ENCODE measurements at places on chromosomes 3 and 15.
A peak's percentile ranks its signal among the peaks of the same experiment; 100 is the strongest.

- peaks cover 32% of the 10 kb centered on the region for H3K4me1 ChIP-seq
- peak overlapping the region; percentile 81 for H3K27ac ChIP-seq
- H3K4me3 ChIP-seq, result no peak overlapping the region
- peaks cover 5% of the 10 kb centered on the region for H3K36me3 ChIP-seq
- no peaks in the 10 kb centered on the region for H3K27me3 ChIP-seq
- no peak for DNase-seq
Measured at GRCh38 chr3:51710631-51711351, 3.9 kb downstream of the GRM2 start.

DNA sequence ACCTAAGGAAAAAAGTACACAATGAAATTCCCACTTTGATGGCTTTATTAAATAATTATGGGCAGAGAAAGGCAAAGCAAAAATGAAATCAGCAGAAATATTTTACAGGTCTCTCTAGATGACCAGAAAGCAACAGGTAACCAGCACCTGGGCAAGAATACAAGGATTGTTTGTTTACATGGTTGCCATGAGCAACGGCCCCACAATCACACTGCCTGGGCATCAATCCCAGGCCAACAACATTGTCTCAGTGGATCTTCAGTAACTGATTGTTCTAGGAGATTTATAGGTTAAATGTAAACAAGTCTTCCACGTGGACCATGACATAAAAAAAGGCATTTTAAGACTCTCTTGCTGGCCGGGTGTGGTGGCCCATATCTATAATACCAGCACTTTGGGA is 82.6 kb downstream of the PDZRN3 start:
- no peak overlapping the region for H3K4me3 ChIP-seq
- DNase-seq, result no peak
- H3K27ac ChIP-seq, result no peak overlapping the region
- no peaks in the 10 kb centered on the region for H3K27me3 ChIP-seq
- H3K4me1 ChIP-seq, result no peaks in the 10 kb centered on the region
- no peaks in the 10 kb centered on the region for H3K36me3 ChIP-seq

DNA sequence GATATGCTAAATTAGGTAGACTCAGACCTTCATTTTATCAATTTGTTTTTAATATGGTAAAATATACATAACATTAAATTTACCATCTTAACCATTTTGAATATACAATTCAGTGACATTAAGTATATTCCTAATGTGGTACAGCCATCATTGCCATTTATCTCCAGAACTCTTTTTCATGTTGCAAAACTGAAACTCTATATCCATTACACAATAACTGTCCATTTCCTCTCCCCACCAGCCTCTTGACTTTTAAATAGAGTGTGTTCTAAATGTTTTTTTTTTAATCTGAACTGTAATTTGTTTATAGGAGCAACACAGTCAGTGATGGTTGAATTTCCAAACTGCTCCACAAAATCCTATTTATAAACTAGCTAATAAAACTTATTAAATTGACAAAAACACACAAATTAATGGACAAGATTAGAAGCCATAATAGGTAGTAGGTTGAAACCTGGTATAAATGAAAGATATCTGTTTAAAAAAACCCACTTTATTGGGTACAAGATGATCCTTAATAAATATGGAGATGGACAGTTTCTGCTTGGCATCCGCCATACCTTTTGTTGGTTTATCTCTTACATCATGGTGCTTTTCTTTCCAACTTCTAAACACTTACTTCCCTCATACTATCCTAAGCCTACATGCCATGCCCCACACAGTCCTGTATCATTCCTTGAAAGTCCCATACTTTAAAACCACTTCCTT is 142.4 kb downstream of the ZPLD1 start:
- H3K27me3 ChIP-seq, result peaks cover 23% of the 10 kb centered on the region
- H3K36me3 ChIP-seq, result no peaks in the 10 kb centered on the region
- no peaks in the 10 kb centered on the region for H3K4me1 ChIP-seq
- no peak for DNase-seq

GRCh38 chr3:30007668-30008067 is 598.7 kb upstream of the TGFBR2 start:
- DNase-seq, result no peak
- peaks cover 12% of the 10 kb centered on the region for H3K27me3 ChIP-seq
- H3K4me1 ChIP-seq, result no peaks in the 10 kb centered on the region
- no peak overlapping the region for H3K27ac ChIP-seq
- H3K4me3 ChIP-seq, result no peak overlapping the region

GRCh38 chr3:66644549-66644948 is 143.7 kb upstream of the LRIG1 start:
- peaks cover 8% of the 10 kb centered on the region for H3K27me3 ChIP-seq
- no peak overlapping the region for H3K4me3 ChIP-seq
- no peaks in the 10 kb centered on the region for H3K36me3 ChIP-seq
- H3K27ac ChIP-seq, result no peak overlapping the region
- DNase-seq, result no peak
- no peaks in the 10 kb centered on the region for H3K4me1 ChIP-seq

GRCh38 chr3:116084999-116085791 is 360.1 kb downstream of the LSAMP start:
- H3K27ac ChIP-seq, result no peak overlapping the region
- H3K4me1 ChIP-seq, result no peaks in the 10 kb centered on the region
- DNase-seq, result no peak
- H3K27me3 ChIP-seq, result no peaks in the 10 kb centered on the region
- H3K4me3 ChIP-seq, result no peak overlapping the region

DNA sequence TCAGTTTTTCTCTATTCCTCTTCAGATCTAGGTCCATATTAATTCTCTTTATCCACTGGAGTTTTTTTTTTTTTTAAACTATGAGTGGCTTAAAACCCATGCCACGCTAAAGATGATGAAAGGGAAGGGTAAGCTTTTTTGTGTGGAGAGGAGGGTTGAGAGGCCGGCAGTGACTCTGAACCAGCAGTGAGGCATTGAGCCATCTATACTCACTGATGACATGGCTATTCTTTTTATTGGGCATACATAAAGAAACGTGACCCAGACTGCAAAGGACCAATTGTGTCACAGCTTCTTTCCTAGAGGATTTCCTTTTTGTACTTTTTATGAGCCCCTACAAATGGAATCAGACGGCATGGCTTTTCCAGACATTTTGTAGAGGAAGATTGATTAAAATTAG is 662.2 kb downstream of the AGBL1 start:
- H3K36me3 ChIP-seq, result no peaks in the 10 kb centered on the region
- no peak overlapping the region for H3K27ac ChIP-seq
- H3K4me1 ChIP-seq, result peaks cover 6% of the 10 kb centered on the region
- H3K27me3 ChIP-seq, result no peaks in the 10 kb centered on the region
- DNase-seq, result no peak
- H3K4me3 ChIP-seq, result no peak overlapping the region

DNA sequence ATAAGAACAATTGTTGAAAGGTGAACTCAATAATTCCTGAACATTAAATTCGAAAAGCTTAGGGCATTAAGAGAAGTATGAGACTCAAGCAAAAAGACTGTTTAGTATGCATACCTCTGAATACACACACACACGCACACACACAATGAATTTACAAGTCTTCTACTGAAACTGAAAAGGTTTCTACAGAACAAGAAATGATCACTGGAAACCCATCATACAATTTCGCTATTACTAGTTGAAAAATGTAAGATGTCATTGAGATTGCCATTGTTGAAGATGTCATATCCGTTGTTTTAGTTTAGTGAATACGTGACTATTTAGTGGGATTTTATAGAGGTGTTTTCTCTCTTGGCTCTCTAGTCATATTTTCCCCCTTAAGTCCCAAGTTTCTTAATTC is 106.8 kb downstream of the FOXB1 start:
- peaks cover 38% of the 10 kb centered on the region for H3K27me3 ChIP-seq
- no peak overlapping the region for H3K27ac ChIP-seq
- no peak for DNase-seq
- H3K36me3 ChIP-seq, result no peaks in the 10 kb centered on the region
- no peak overlapping the region for H3K4me3 ChIP-seq
- H3K4me1 ChIP-seq, result no peaks in the 10 kb centered on the region

DNA sequence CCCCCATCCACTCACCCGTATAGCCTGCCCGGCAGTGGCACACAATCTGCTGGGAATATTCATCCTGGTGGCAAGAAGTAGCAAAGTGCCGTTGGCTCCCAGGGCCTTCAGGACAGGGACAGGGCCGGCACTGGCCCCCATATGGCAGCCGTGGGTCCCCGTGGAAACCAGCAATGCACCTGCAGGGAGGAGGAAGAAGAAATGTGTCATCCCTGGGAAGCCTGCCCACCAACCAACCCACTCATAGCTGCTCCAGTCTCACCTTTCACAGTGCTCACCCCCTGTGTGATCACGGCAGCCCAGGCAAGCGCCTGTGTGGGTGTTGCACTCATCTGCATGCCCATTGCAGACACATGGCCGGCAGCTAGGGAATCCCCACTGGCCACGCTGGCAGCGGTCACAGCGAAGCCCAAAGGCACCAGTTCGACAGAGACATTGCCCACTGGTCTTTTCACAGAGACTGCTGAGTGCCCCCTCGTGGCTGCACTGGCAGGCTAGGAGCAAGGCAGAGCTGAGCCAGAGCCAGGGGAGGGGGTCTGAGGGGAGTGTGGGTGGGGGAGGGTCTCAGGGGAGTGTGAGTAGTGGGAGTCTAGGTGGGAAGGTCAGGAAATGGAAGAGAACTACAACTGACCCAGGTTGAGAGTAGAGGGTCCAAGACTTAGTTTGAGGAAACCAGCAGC is 4.5 kb upstream of the USP19 start:
- H3K27me3 ChIP-seq, result no peaks in the 10 kb centered on the region
- no peak for DNase-seq
- H3K4me3 ChIP-seq, result no peak overlapping the region
- H3K36me3 ChIP-seq, result peaks cover 3% of the 10 kb centered on the region
- peaks cover 6% of the 10 kb centered on the region for H3K4me1 ChIP-seq
- no peak overlapping the region for H3K27ac ChIP-seq

- peak; percentile 33 for DNase-seq
- peaks cover 3% of the 10 kb centered on the region for H3K36me3 ChIP-seq
- no peak overlapping the region for H3K27ac ChIP-seq
- H3K4me1 ChIP-seq, result peaks cover 60% of the 10 kb centered on the region
Measured at GRCh38 chr3:32973982-32974381, 22.5 kb downstream of the CCR4 start.

DNA sequence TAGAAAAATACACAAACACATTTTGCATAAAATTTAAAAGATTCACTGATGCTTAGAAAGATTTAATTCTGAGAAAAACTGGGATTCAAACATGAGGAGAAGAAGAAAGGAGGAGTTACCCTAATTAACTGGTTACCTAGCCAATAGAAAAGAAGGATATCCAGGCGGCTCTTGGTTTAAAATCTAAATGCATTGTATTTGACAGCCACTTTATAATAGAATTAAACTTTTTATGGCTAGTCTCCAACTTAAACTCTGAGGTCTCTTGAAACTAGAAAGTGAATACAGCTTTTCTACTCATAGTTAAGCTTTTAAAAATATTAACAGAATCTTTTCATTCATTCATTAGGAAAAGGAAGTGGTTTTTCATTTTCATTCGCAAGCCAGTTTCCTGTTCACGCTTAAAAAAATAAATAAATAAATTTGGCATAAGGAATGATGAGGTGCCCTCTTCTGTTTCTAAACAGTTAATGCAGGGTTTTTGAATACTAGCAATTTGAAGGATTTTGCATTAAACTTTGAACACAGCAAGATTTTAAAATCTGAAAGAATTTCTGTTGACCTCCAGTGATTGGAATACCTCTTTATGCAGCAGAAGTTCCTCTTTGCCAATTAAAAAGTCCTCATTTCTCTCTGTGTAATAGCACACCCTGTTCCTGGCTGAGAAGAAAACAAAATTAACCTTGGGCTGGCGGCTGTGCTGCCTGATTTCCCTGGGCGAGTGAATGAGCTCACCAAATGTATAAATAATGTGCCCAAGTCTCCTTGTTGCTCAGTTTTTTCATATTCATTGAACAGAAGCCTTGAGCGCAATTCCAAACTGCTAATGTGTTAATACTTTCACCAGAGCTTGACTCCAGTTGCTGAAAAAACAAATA is 105.1 kb downstream of the ZMAT3 start:
- H3K4me1 ChIP-seq, result no peaks in the 10 kb centered on the region
- DNase-seq, result no peak
- H3K27ac ChIP-seq, result no peak overlapping the region

- no peak for DNase-seq
- H3K36me3 ChIP-seq, result peaks cover 73% of the 10 kb centered on the region
- H3K27ac ChIP-seq, result peak overlapping the region; percentile 96
- no peaks in the 10 kb centered on the region for H3K27me3 ChIP-seq
- peaks cover 56% of the 10 kb centered on the region for H3K4me1 ChIP-seq
- H3K4me3 ChIP-seq, result peak overlapping the region; percentile 88
Measured at GRCh38 chr15:66502491-66502890, 2.2 kb downstream of the RPL4 start.

DNA sequence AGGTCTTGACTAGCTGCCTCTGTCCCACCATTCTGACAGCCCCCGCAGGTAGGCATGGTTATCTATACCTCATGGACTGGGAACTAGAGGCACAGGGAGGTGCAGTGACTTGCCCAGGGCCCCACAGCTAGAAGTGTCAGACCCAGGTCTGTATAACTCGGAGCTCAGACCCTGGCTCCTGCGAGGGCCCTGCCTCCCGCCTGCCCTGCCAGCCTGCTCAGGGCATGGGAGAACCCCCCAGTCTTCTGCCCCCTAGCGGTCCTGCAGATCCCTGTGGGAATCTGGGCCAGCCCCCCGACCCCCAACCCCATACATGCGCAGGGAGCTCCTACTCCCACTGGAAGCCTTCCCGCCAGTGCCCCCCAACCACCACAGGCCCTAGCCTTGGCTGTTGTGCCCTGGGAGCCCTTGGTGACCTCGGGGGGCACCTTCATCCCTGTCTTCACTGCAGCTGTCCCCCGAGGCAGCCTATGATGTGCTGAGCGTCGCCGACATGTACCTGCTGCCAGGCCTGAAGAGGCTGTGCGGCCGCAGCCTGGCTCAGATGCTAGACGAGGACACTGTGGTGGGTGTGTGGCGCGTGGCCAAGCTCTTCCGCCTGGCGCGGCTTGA is 6.9 kb downstream of the ABTB1 start:
- no peak for DNase-seq
- H3K27ac ChIP-seq, result no peak overlapping the region
- peaks cover 11% of the 10 kb centered on the region for H3K36me3 ChIP-seq
- H3K4me3 ChIP-seq, result no peak overlapping the region
- H3K4me1 ChIP-seq, result peaks cover 24% of the 10 kb centered on the region

- H3K27me3 ChIP-seq, result peaks cover 37% of the 10 kb centered on the region
- no peaks in the 10 kb centered on the region for H3K4me1 ChIP-seq
- no peaks in the 10 kb centered on the region for H3K36me3 ChIP-seq
- no peak overlapping the region for H3K4me3 ChIP-seq
- H3K27ac ChIP-seq, result no peak overlapping the region
- DNase-seq, result no peak
Measured at GRCh38 chr3:124202754-124203153, 210.8 kb upstream of the ROPN1 start.

- no peaks in the 10 kb centered on the region for H3K4me1 ChIP-seq
- no peaks in the 10 kb centered on the region for H3K27me3 ChIP-seq
- H3K4me3 ChIP-seq, result no peak overlapping the region
- DNase-seq, result no peak
Measured at GRCh38 chr3:99425930-99426329, 212.5 kb upstream of the COL8A1 start.

GRCh38 chr3:2851361-2851760 is 258.8 kb downstream of the IL5RA start:
- DNase-seq, result no peak
- H3K27me3 ChIP-seq, result peaks cover 10% of the 10 kb centered on the region
- H3K36me3 ChIP-seq, result no peaks in the 10 kb centered on the region
- no peak overlapping the region for H3K27ac ChIP-seq
- peaks cover 6% of the 10 kb centered on the region for H3K4me1 ChIP-seq
- no peak overlapping the region for H3K4me3 ChIP-seq

GRCh38 chr15:50814634-50815033 is 49.1 kb upstream of the SPPL2A start:
- H3K27me3 ChIP-seq, result no peaks in the 10 kb centered on the region
- DNase-seq, result no peak
- H3K36me3 ChIP-seq, result no peaks in the 10 kb centered on the region
- no peaks in the 10 kb centered on the region for H3K4me1 ChIP-seq

Measured in central memory CD8-positive, alpha-beta T cell (primary cell).